ENCODE measurements at places on chromosomes 2 and 18.
A peak's percentile ranks its signal among the peaks of the same experiment; 100 is the strongest.

- peak; percentile 30 for DNase-seq
Observed at GRCh38 chr18:32072321-32072720, 19.4 kb upstream of the RNF138 start.

DNA sequence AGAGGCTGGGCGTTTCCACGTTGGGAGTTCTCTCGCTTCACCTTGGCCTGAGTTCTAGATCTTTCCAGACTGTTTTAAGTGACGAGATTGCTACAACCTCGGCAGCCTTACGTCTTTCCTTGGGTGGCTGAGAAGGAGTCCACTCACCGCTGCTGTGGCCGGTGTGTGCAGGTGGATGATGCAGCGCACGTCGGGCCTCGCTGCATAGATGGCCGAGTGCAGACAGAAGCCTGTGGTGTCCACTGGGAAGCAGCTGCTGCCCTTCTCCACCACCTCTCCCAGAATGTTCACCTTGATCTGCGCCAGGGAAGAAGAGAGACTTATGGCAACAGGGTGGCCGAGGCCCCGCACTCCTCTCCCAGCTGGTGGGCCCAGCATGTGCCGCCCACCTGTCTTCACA, 75.7 kb downstream of the ADD2 start:
- no peak for DNase-seq

- no peak for DNase-seq
Observed at GRCh38 chr2:30443081-30443480, 4.0 kb upstream of the LCLAT1 start.

DNA sequence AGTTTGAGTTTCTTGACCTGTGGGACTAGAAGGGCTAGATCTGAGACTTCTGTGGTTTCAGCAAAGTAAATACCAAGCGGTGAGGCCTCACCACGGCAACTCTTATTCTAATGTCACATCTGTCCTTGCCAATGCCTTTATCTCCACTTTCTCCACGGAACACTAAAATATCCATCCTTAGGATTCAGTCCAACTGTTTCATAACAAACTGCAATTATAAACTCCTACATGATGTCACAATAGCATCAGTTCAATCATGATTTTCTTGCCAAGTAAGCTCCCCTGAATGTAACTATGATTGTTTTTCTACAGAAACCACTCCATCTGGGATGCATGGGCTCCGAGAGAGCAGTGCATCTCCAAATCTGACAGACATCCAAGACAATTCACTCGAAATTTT, 79.6 kb downstream of the LRATD1 start:
- no peak for DNase-seq

- no peak for DNase-seq
Observed at GRCh38 chr2:162230761-162231160, 12.5 kb downstream of the FAP start.

DNA sequence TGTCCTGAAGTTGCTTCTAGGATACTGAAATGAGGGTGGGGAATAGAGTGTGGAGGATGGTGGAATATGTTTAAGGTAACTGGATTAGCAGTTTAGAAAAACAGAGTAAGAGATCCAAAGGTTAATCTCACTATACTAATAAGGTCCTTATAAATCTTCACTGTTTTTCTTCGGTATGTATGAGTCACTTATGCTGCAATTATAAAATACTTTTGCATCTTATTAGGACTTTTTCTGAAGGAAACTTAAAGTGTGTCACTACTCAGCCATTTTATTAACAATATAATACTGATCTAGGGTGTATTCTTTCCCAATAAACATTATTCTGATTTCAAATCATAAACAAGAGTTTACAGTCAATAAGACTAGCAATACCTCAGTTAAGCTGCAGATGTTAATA, 182.3 kb downstream of the ZNF521 start:
- no peak for DNase-seq

DNA sequence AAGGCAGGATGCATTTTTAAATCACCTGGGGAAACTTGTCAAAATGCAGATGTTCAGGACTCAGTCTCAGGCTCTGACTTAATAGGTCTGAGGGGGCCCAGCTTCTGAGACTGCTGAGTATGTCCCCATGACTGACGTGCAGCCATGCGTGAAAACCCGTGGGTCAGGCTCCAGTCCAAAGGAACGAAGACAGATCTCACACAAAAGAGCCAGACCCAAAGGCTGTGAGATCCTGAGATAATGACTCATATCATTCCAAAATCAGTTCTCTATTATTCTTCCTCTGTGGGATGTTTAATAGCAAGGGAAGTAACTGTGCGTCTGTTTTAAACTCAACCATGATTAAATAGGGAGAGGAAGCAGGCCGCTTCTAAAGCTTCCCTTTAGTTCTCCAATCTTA, 107.4 kb upstream of the ACAA2 start:
- no peak for DNase-seq

DNA sequence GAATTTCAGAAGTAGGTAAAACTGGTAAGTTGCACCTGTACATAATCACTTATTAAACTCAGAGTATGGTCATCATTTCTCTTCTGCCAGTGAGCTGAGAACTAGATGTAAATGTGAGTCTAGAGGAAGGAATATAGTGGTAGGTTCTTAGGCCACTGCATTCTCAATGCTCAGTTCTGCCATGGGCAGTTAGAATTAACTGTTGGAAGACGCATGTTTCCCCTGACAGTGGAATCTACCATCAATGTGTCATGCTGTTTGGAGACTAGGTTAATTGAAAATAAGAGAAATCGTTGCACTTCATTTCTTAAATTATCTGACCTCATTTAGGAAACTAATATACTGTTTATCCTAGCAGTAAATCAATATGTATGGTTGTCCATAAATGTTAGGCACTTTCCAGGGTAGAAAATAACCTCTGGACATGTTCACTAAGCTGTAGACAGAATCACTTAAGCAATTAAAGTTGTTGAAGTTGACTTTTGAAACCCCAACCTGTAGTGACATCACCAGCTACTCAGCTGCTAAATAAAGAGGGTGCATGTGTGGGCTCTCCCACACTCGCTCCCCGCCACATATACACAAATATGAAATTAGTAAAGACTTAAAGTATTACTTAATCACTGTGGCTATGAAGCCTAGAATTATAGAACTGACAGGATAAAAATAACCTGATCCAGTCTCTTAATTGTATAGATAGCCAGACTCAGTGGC, 91.5 kb upstream of the NOSTRIN start:
- DNase-seq: no peak

DNA sequence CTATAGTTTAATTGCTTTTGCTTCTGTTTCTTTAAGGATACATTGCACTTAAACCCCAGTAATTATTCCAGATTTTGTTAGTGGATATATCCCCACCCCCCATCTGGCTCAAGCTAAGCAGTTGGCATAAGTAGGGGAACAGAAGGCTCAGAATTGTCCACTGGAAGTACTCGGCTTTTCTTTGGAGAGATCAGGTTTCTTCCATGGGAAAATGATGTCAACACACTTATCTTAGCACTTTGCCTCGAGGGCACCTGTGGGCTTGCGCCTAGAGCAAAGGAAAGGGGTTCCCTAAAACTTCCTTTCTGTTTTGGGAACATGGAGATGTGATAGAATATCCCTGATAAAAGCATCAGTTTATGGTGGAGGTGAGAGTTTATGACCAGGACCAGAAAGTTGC, 130.6 kb downstream of the FMNL2 start:
- DNase-seq: no peak

DNA sequence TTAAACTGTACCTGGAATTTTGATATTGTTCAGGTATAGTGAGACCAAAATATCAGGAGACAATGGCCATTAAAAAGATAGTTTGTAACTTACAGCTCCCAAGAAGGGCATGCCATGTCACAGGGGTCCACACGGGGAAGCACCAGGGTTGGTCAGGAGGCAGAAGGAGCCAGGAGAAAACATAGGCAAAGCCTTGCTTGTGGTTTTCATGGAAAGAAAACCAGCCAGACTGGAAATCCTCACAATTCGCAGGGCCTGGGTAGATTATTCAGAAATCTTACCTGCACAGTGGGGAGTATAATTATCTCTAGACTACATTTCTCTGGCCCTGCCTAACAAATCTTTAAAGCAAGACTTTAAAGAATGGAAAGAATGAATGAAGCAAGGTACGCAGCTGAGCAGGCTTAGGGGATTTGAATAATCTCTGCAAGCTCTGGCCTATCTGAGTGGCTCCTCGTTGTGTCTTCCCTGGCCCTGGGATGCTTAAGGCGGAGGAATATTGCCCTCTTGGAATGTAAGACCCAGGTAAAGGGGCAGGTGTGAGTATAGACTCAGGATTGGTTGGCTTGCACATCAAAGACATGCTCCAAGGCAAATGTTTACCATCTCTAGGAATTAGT, 66.9 kb upstream of the CDC42EP3 start:
- no peak for DNase-seq

DNA sequence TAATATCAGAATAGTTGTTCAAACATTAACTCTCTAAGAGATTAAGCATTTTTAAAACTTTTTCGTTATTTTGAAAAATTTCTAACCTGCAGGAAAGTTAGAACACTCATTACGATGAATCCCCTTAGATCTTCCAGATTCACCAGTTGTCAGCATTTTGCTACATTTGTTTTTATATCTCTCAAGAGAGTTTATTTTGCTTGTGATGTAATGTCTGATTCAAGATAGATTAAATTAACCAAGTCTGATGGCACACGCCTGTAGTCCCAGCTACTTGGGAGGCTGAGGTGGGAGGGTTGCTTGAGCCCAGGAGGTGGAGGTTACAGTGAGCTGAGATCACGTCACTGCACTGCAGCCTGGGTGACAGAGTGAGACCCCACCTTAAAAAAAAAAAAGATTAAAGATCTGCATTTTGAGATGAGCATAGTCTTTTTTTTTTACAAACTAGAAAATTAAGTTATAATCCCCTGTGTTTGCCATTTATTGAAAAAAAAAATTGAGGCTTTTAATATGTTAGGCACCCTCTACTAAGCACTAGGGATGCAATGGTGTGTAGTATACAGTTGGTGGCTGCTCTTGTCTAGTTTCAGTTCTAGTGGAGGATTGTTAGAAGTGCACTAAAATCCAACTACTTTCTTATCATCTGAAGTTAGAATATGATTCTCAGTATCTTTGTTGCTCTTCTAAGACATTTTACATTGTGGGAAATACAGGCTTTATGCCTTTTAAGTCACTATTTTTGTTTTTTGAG, 20.9 kb downstream of the RAB10 start:
- DNase-seq: no peak

DNA sequence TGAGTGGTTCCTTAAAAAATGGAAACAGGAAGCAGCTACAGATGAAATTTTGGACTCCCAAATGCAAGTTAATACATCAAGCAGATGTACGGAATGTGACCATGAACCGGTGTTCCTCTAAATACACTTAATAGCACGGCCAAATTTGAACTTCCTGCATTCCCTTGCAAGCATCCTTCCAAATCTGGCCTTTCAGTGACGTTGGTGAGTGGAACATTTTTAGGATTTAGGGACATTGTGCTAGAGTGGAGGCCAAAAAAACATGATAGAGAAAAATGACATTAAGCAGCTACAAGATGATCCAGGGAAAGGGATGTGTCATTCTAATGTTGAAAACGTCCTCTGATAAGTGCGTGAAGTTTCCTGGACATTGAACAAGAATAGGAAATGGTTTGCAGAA, 62.1 kb downstream of the CTAGE1 start:
- no peak for DNase-seq

- DNase-seq: no peak
Observed at GRCh38 chr18:61850756-61851155, 42.1 kb downstream of the RNF152 start.

GRCh38 chr2:218585541-218585940, 16.9 kb downstream of the CNOT9 start:
- no peak for DNase-seq

GRCh38 chr18:12318857-12319256, 10.8 kb downstream of the TUBB6 start:
- no peak for DNase-seq

GRCh38 chr2:180016937-180017336, 9.8 kb upstream of the CWC22 start:
- no peak for DNase-seq

GRCh38 chr2:6384341-6384740, 481.4 kb downstream of the CMPK2 start:
- DNase-seq: no peak

- no peak for DNase-seq
Observed at GRCh38 chr18:10006311-10006893, 92.6 kb downstream of the VAPA start.

GRCh38 chr2:27991146-27991545, 100.6 kb downstream of the BABAM2 start:
- no peak for DNase-seq

DNA sequence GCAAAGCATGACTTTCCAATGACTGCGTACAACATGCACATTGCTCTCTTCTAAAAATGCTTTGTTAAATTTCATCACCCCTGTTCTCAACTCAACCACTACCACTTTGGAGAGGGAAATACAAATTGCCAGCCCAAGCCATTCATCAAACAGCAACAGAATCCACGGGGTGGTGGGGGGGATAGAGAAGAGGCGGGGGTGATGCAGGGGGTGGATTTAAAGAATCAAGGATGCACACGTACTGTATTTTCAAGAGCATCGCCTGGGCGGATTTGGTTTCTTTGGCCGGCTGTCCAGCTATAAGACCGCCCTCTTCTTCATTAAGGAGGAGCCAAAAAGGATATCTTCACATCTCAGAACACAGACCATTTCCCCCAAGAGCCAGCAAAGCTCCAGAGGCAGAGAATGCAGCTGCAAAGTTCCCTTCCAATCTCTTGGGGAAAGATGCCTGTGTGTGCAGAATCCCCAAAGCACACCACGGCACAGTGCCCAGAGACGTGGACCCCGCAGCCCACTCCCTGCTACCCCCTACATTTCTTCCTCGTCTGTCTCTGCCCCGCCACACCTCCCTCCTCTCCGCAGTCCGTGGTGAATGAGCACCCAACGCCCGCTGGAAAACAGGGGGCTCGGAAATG, 977 bp downstream of the SLC8A1 start:
- DNase-seq: no peak

GRCh38 chr2:142796161-142796560, 81.3 kb upstream of the KYNU start:
- no peak for DNase-seq

GRCh38 chr2:110960954-110961353, 159.8 kb upstream of the BCL2L11 start:
- DNase-seq: no peak

DNA sequence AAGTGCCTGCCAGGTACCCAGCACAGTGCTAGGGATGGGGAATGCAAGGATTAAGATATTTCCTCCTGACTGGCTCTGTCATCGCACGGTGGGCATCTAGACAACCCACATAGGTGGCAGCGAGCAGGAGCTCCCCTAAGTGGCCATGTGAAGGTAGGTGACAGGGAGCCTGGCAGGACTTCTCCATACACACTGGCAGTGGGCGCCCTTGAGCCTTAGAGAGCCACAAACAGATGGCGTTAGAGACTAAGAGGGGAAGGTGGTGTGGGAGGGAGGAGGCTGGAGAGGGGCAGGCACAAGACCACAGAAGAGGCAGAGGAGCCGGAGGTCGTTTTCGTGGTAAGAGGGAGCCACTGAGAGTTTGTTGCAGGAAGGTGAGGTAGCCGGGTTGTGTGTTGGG, 15.2 kb downstream of the PRELID3A start:
- no peak for DNase-seq

- no peak for DNase-seq
Observed at GRCh38 chr2:100983684-100984310, 18.3 kb upstream of the RPL31 start.

GRCh38 chr2:3195641-3196476, 181.8 kb downstream of the EIPR1 start:
- no peak for DNase-seq

- peak; percentile 37 for DNase-seq
Observed at GRCh38 chr2:131115752-131116151, 10.6 kb downstream of the PLEKHB2 start.

GRCh38 chr2:97697252-97698235, 15.8 kb upstream of the ZAP70 start:
- DNase-seq: peak; percentile 77

- DNase-seq: no peak
Observed at GRCh38 chr18:64678048-64678447, 529.2 kb upstream of the LINC00305 start.

All from K562 (cell line).